ENCODE measurements at places on chromosomes 1 and 21.

GRCh38 chr21:31557421-31558188 lies 101.9 kb upstream of the SOD1 start:
- no peak for ATAC-seq

GRCh38 chr21:33441489-33442477 lies 38.0 kb downstream of the TMEM50B start:
- ATAC-seq, result peak; percentile 53

GRCh38 chr1:201887116-201887866 lies 1.4 kb upstream of the SHISA4 start:
- ATAC-seq, result no peak

DNA sequence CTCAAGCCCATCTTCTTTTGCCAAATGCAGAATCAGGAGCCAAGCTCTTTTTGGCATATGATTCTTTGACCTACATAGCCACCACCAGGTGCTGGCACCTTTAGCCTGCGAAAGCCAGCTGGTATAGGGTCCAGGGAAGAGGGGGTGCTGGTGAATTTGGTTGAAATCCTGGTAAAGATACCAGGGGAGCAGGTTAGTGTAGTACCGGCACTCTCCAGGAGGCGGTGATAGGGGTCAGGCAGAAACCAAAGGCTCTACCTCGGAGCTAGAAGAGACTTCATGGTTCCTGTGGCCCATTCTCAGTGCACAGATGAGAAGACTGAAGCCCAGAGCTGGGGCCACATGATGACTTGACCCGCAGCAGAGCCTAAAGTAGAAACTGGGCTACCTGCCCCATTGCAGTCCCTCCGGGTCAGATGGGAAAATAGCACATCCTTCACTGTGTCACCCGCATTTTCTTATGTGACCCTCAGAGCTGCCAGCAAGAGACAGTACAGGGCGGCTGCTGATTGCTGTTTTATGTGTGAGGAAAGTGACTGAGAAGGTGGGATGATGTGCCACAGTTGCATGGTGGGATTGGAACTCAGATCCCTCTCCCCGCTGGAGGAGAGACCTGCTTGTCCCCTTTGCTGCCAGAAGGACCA lies 36.0 kb upstream of the IL19 start:
- ATAC-seq, result peak; percentile 48

GRCh38 chr1:178683291-178683690 lies 41.8 kb upstream of the RALGPS2 start:
- ATAC-seq, result no peak

- no peak for ATAC-seq
Measured at GRCh38 chr1:114558544-114558943, 22.9 kb downstream of the BCAS2 start.
